ENCODE measurements at places on chromosomes 4 and X.

DNA sequence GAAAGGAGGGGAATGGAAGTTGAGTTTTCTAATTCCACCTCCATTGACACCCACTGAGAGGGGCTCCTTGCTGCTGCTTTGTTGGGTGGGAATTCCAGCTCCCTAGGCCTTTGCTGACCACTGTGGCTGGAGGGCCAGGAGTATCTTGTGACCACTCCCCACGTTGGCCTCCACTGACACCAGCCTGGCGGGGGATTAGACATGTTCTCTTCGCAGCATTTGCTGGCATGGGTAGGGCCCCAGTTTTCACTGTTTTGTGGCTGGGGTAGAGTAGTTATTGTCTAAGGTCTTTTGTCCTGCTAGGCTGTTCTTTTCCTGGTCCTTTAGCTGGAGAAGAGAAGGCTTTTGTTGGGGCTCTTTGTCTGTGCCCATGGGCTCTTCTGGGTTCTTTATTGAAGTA lies 116.7 kb downstream of the CDKL5 start:
- no peak for DNase-seq

GRCh38 chr4:67328393-67328792 lies 216.9 kb downstream of the CENPC start:
- no peak for DNase-seq

- no peak for DNase-seq
These were observed 78.4 kb upstream of the FUNDC1 start for GRCh38 chrX:44621078-44621477.

GRCh38 chr4:172830295-172830764 lies 338.3 kb upstream of the GALNT7 start:
- no peak for DNase-seq

DNA sequence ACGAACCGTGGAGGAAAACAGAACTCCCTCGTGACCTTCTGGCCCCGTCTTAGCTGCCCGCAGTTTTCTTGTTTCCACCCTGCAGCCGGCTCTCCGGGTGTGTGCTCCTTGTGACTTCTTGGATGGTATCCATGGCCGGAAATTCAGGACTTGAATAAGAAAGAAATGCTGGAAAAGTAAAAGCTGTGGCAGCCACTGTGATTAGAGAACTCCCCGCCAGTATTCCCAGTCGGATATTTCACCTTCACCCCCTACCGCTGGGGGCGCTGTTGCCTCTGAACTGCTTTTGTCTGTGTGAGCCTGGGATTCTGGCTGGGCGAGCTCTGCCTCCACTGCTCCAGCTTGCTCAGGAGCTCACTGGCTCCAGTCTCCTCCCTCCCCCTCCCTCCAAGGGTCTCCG lies 41.5 kb upstream of the CYP4V2 start:
- no peak for DNase-seq

GRCh38 chr4:52713456-52713937 lies 37.7 kb downstream of the ERVMER34-1 start:
- no peak for DNase-seq

GRCh38 chr4:4477391-4477790 lies 64.5 kb downstream of the STX18 start:
- DNase-seq, result no peak

DNA sequence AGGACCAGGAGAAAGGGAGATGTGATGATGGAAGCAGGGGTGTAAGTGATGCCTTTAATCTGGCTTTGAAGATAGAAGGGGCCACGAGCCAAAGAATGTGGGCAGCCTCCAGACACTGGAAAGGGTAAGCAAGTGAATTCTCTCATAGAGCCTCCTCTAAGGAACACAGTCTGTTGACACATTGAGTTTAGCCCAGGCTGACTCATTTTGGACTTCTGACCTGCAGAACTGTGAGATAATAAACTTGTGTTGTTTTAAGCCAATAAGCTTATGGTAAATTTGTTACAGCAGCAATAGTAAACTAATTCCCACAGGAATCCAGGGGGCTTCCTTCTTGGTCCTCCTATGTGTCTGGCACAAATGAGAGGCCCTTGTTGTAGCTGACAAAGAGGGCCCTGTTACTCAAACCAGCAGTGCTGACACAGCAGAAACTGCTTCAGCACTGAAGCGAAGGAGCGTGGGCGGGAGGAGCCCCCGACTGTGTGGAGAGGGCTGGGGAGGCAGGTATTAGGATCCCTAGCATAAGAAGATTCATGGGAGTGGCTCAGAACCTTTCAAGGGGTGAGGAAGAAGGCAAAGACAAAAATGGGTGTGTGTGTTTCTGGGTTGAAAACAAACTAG lies 268.7 kb downstream of the NR3C2 start:
- DNase-seq, result no peak

DNA sequence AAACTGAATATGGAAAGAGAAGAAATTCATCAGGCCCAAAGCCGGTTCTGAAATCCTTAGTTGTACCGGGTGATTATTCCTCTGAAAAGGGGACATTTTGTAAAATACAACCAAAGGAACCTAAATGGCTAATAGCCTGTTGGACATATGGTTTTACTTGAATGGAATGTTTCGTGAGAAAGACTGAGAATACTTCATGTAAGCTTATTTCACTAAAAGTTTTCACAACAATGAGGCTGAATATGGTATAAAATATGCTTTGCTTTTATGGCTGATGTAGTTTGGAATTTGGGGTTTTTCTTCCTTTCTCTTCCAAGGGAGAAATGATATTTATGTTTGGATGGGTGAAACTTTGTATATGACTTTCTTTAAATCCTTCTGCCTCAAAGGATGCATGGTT lies 2.7 kb downstream of the GRIA3 start:
- DNase-seq, result no peak

- DNase-seq, result no peak
These were observed 204.8 kb upstream of the NUDT6 start for GRCh38 chr4:123127218-123127617.

DNA sequence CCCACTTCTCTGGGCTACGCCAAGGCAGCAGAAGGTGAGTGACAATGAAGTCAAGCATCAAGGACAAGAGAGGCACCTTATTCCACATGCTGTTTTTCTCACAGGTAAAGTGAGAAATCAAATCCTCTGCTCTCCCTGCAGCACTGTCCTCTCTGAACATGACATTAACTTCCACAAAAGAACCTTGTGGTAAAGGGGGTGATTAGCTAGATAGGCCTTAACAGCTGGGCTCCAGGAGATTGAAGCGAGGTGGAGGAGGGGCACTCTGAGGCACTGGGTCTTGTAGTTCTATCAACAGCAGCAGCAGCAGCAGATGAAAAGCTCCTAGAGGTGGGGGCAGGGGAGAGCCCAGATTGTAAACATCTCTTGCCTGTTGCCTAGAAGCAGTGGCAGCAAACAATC lies 96.8 kb upstream of the CXXC4 start:
- DNase-seq, result no peak

GRCh38 chr4:41426539-41426938 lies 111.4 kb upstream of the LIMCH1 start:
- DNase-seq, result no peak

GRCh38 chr4:158722291-158722916 lies 792 bp downstream of the PPID start:
- DNase-seq, result no peak

DNA sequence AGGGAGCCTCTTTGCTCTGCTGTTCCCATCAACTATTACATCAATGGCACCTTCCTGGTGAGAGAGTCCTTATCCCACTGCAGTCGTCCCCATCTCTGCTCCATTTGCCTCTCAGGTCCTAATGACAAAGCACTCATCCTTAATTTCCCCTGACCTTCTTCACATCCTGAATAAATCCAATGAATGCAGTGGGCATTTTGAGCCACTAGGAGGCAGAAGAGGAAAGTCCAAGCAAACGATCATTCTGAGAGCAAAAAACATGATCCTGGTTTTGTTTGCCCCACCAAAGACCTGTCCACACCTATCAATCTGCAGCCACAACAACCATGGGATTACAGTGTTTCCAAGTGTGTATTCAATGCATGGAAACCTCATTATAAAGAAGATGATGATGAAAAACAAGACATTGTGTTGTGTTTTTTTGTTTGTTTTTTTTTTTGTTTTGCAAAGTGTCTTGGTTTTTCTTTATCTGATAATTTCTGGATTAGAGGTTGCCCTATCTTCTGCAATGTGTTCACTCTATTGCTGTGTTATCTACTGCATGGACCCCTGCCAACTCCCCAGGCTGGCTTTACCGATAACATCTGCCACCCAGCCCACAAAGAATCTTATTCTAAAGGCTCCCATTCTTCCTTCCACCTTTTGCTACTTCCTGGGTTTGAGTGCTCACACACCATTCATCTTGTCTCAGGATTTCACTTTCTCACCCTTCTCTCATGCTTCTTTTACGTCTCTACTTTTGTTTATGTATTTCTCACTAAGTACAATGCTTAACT lies 207.2 kb downstream of the NLGN4X start:
- no peak for DNase-seq

DNA sequence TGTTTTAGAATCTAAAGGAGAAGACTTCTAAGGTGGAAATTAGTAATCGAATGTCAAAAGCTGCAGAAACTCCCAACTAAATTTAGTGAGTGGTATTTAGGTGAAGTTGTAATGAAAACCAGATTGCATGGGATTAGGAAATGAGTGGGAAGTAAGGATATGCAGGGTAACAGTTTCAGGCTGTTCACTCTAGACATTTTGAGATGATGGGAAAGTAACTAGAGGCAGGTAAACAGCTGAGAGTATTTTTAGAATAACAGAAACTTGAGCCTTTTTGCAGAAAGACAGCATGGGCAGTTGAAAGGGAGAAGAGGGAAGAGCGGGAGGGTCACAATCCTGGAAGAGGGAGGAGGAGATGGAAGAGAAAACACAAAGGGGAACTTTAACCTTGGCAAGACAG lies 12.7 kb downstream of the SPRY1 start:
- DNase-seq, result no peak

DNA sequence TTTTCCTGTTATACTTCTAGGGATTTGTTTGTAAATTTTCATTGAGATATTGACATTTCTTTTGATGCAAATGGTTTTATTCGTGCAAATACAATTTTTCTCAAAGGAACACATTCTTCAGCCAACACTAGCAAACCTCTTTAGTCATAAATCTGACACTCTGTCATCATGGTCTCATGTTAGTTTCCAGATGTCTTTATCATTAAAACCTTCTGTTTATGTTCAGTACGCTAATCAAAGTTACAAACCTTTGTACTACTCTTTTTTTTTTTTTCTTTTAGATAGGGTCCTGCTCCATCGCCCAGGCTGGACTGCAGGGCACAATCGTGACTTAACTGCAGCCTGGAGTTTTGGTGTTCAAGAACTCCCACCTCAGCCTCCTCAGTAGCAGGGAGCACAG lies 7.1 kb downstream of the SLC25A31 start:
- no peak for DNase-seq
